ENCODE measurements at places on chromosomes 7 and 10. TPM values are rescaled to one million over a fixed set of nuclear protein-coding genes. Genes with fewer than 3 reads are reported as not detected.

STOX1 gene
- total RNA-seq = 2.5 TPM

FXYD4 gene
- total RNA-seq = not detected

KCNH2 gene
- 7.7 TPM for total RNA-seq

CCDC7 gene
- total RNA-seq = 0.74 TPM

CDC14C gene
- total RNA-seq = not detected

PRSS2 gene
- not detected for total RNA-seq
